ENCODE measurements at places on chromosomes 1 and 21.

- DNase-seq: no peak
Measured at GRCh38 chr1:54788459-54788858, 12.7 kb downstream of the TTC22 start.

GRCh38 chr1:91736715-91737615, 149.0 kb downstream of the TGFBR3 start:
- no peak for DNase-seq

- no peak for DNase-seq
Measured at GRCh38 chr1:181737056-181737455, 253.7 kb downstream of the CACNA1E start.

- DNase-seq: no peak
Measured at GRCh38 chr21:36381841-36382589, 3.2 kb upstream of the CHAF1B start.

DNA sequence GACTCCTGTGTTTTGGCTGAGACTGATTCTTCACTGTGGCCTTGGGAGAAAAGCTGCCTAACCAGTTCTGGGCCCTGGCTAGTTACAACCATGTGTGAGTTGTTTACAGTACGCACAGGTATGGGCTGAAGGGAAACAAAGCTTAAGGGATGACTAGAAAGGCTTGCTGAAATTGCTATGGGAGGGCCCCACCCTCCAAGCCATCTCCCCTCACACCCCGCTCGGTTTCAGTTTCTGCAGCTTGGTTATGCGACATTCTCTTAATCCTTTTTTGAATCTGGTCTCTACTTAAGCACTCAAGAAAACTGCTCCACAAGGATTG, 43.1 kb downstream of the PBX1 start:
- DNase-seq: no peak

DNA sequence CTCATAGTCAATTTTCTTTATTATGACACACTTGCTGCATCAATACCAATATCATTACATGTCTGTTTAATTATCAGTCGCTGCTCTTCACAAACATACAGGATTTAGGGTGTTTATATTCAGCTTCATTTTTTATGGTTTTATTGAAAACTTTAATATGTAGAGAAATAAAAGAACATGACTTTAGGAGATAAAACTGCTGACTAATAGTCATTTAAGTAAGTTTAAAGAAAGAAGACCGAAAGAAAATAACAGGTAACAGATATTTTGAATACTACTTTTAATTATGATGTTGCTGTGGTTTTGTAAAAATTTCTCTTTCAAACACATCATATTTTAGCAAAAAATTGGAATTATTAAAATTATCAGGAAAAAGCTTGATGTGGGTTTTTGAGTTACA, 685.1 kb upstream of the BRINP3 start:
- DNase-seq: no peak

DNA sequence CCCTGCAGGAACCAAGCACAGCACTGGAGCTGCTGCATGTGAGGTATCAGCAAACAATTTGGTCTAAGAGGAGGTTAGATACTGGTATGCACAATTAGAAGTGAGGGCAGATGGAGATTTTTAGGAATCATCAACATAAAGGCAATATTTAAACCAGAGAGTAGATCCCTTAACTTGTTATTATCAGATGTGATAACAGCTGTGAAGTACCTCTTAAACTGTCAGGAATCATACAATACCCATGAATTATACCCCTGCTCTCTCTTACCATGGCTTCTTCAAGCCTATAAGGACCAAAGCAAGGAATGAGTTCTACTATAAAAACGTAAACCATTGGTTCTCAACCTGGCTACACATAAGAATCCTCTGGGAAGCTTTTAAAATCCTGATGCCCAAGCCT, 3.9 kb downstream of the BCAR3 start:
- no peak for DNase-seq

DNA sequence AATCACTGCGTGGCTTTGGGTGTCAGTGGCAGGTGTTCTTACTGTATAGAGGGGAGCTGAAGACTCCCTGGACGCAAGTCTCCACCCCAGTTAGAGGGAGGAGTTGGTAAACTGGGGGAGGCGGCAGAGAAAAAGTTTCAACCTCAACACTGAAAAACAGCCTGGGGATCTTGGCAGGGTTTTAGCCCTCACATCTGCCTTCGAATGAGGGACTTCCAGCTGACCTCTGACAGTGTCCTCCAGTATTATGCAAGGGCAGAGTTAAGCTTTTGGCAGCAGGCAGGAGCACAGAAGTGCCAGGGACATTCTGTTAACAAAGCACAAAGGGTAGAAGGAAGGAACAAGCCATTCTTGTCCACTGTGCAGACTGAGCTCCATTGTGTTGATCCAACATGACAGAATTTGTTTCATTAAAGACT, 41.2 kb upstream of the RAB4A start:
- no peak for DNase-seq

DNA sequence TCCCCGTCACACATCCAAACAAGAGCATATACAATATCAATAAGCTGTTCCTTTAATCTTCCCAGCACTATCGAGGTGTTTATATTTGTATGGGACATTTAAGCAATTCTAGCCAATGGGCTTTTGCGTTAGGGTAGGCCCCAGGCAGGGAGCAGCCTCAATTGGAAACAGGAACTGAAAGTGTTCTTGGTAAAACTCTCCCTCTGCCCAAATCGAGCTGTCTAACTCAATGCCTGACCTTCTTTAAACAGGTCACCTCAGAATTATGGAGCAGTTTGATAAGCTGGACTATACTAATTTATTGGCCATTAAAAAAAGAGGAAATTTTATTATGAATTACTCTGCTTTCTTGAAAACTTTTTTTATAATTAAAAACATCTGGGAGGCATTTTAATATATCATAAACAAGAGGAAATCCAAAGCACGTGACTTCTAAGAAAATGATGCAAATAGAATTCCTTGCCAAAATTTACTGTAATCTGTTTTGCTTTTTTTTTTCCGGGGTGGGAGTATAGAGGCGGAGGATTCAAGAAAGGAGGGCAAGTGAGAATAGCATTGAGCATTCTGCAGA, 498.1 kb downstream of the LMO4 start:
- peak; percentile 26 for DNase-seq

DNA sequence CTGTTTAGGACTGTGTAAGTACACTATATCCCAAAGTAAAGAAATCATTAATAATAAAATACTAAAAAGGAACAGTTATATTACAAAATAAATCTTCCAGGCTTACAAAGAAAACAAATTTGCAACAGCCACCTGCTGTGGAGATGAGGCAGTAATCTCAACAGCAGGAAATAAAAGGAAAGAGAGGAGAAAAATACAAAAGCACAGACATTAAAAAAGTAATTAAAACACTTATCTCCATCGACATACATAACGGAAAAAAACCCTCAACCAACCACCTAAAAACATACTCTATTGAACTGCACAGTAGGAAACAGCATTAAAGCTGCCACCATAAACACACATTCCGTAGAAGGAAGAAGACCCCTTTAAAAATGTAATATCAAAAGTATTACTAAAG, 317.6 kb downstream of the DPYD start:
- DNase-seq: no peak

DNA sequence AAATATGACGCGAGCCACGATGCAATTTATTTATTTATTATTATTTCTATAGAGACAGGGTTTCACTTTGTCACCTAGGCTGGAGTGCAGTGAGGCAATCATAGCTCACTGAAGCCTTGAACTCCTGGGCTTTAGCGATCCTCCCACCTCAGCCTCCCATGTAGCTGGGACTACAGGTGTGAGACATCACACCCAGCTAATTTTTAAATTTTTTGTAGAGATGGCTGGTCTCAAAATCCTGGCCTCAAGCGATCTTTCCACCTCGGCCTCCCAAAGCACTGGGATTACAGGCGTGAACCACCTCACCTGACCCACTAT, 63.6 kb downstream of the IRF2BP2 start:
- no peak for DNase-seq

GRCh38 chr1:41366455-41367287, 5.4 kb downstream of the FOXO6 start:
- no peak for DNase-seq

DNA sequence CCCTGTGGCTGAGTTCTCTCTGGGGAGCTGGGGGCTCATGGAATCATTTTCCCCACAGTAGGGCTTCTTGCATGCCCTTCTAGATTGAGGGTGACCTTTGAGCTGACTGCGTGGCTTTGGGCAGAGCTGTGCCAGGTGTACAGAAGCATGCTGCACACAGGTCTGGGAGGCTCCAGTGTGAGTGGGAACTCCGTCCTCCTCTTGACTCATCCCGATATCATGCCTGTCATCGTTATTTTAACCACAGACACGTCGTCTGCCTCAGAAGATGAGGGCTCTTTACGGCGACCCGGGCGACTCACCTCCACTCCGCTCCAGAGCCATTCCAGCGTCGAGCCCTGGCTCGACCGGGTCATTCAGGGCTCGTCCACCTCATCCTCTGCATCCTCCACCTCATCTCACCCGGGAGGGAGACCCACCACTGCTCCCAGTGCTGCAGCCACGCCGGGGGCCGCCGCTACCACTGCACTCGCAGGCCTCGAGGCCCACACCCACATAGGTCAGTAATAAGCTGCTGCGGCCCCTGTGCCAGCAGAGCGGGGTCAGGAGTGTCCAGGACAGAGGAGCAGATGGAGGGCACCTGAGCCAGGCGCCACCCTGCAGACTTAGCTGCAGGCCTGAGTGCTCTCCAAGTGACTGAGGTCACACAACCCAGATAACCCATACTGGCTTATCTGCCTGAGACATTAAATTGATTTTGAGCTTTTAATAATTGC, 39.8 kb downstream of the DIP2A start:
- DNase-seq: no peak

GRCh38 chr1:223760833-223761232, 48.5 kb downstream of the CAPN2 start:
- DNase-seq: no peak

DNA sequence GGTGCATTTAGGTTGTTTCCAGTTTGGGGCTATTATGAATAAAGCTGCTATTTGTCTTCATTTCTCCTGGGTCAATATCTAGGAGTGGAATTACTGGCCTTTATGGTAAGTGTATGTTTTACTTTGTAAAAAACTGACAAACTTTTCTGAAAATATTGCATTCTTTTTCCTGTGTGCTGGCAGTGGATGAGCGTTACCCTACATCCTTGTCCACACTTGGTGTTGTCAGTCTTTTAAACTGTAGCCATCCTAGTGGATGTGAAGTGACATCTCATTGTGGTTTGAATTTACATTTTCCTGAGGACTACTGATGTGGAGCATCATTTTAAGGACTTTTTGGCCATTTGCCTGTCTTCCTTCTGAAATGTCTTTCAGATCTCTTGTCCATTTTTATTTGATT, 35.9 kb downstream of the TRPM2 start:
- DNase-seq: no peak

- DNase-seq: no peak
Measured at GRCh38 chr1:203166192-203166940, 9.3 kb downstream of the MYBPH start.

- no peak for DNase-seq
Measured at GRCh38 chr1:66695116-66695515, 57.1 kb upstream of the DYNLT5 start.

DNA sequence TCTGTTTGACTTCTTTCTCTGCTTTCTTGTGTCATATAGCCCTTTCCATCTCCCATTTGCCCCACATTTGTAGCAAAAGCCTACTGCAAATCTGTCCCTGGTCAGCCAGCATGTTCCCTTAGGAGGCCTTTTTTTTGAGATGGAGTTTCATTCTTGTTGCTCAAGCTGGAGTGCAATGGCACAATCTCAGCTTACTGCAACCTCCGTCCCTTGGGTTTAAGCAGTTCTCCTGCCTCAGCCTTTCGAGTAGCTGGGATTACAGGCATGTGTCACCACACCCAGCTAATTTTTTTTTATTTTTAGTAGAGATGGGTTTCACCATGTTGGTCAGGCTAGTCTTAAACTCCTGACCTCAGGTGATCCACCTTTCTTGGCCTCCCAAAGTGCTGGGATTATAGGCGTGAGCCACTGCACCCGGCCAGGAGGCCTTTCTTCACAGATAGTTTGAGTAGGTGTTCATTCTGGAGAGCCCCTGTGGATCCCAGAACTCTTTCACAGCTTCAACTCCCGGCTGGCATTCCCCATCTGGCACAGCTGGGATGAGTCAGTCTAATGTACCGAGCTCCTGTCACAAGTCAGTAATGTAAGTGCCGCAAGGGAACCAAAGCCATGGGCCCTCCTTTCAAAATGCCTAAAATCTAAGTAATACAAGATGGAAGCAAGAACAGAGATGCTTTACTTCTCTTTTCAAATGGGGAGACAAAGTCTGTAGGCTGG, 9.4 kb upstream of the NHLH1 start:
- DNase-seq: no peak

DNA sequence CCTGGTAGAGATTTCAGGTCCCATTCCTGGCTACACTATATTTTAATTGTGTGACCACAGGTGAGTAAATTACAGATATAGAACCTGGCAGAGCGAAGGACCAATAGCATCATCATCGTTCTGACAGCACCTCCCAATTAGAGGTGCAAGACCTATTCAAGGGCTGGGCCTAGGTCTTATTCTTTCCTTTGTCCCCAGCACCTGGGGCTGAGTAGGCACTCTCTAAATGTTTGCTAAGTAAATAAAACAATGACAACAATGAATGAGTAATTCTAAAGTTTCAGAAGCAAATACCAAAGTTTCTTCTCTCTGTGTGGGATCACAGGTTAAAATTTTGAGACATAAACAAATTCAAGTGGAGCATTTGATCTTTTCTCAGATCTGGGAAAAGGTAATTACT, 32.7 kb downstream of the BEND5 start:
- DNase-seq: no peak

- no peak for DNase-seq
Measured at GRCh38 chr1:31416101-31416736, 3.2 kb downstream of the SERINC2 start.

DNA sequence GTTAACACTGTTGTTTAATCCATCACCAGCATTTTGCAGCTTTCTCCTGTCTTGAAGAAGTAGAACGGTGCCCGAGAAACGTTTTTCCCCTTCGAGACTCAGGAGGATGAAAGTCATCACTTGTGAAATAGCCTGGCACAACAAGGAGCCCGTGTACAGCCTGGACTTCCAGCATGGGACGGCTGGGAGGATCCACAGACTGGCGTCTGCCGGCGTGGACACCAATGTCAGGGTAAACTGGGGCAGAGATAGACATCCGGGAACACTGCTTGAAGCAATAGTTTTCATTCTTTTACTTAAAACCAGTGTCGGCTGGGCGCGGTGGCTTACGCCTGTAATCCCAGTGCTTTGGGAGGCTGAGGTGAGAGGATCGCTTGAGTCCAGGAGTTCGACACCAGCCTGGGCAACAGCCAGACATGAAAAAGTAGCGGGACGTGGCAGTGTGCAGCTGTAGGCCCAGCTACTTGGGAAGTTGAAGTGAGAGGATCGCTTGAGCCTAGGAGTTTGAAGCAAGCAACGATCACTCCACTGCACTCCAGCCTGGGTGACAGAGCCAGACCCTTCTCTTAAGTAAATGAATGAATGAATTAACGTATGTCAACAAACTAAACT, 945 bp downstream of the CHAF1B start:
- no peak for DNase-seq

Measured in GM18507 (cell line).